ENCODE measurements at places on chromosomes 5 and 9.
A peak's percentile ranks its signal among the peaks of the same experiment; 100 is the strongest.

DNA sequence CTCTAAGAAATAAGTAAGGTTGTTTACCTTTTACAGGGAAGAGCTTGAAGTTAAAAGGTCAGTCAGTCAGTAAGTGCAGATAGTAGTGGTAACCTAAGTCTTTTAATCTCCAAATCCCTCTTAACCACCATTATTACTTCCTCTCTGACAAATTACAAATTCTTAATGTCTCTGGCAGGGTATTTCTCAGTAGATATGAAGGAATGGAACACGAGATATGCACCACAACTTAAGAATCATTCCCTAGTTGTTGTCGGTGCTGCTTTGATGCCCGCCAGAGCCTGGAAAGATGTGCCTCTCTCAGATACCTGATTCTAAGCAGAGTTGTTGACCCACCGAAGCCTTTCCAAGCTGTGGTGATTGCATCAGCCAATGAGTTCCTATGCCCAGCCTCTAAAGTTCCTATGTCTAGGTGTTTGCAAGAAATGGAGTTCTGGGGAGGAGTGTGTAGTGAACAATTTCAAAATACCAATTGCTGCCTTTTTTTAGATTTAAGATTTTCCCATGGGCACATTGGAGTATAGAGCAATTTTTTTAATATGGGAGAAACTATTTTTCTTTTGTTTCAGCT lies 78.5 kb downstream of the CD180 start:
- no peak for DNase-seq

DNA sequence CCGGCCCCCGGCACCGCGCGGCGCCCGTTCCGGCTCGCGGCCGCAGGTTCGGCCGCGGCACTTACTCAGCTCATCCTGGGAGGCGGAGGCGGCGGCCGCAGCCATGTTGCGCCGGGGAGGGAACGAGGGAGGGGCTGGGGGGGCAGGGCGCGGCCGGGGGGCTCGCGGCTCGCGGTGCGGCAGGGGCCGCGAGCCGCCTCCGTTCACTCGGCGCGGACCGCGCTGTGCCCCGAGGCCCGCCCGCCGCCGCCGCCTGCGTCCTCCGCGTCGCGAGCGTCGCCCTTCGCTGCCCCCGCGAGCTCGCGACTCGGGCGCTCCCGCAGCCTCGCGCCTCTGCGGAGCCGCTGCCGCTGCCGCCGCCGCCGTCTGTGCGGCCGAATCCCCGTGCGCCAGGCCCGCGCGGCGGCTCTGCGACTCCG lies 735 bp downstream of the ECPAS start:
- peak; percentile 6 for DNase-seq

DNA sequence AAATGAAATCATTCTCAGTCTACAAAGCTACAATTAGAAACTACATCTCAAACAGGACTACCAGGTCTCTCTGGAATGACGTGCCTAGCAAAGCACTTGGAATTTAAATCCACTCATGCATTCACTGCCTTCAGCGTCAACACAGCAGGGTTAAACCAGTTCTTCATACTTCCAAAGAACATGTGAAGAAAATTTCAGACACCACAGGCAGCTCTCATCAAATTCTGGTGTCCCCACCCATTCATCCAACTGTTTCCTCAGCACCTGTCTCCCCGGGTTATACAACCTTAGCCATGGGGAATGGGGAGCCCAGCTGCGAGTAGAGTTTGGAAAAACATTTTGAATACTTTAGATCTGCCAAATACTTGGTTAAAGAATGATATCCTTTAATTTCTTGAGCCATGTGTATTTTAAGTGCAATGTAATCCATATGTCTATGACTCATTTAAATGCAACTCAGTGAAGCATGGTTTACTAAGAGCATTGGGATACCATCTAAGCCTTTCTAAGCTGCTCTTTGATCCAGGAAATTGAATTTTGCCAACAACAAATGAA lies 17.5 kb downstream of the ADAM19 start:
- no peak for DNase-seq

DNA sequence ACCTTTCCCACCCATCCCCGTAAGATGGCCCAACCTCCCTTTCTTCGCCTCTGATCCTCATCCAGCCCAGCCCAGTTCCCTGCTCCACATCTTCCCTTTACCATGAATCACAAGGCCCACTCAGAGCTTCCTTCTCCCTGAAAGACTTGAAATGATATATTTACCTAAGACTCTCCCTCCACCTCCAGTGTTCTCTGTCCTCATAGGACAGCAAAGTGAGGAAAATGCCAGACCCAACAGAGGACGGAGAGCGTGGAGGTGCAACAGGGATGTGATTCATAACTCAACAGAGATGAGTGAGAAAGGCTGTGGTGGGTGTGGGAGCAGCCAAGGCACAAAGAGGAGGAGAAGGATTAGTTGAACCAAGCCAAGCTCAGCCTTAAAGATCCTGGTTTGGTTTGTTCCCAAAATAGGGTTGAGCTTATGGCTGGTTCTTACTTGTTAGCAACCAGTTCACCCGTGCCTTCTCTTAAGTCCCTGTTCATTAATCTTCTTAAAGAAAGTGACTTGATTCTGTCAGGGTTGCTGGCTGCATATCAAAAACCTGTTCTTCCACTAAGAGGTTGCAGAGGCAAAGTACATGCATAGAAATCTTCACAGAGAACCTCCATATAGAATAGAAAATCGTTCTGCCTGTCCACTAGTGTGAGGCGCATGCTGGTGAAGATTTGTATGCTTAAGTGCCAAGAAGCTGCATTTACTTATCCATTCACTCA lies 183.2 kb downstream of the ACTL7B start:
- no peak for DNase-seq

- no peak for DNase-seq
Measured at GRCh38 chr9:80085668-80086067, 513.9 kb downstream of the TLE4 start.

- no peak for DNase-seq
Measured at GRCh38 chr5:148843510-148844318, 17.3 kb downstream of the ADRB2 start.

DNA sequence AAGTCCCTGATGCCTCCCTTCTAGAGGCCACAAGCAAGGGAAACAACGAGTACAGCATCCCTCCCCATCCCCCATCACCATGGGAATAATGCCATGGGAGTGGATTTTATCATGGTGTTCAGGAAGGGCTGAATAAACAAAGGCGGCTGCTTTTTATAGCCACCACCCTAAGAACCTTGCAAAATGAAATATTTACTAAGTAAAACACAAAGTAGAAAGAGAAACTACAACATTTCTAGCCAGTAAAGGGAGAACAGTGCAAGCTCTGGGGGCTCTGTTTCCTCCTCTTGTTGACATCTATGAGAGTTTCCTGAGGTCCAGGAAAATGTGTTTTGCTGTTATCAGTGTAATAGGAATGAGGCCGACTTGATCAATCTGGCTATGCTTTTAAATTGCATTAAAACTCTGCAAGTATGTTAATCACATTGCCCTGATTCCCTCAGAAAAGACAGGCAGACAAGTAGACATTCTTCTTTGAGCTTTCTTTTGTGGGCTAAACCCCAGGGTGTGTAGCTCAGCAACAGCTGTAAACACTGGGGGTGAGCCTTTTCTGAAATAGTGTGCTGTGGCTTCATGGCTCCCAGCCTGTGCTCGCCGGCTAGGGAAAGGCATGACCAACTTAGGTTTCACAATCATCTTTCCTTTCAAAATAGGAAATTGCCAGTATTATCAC lies 31.1 kb downstream of the SV2C start:
- DNase-seq: no peak

DNA sequence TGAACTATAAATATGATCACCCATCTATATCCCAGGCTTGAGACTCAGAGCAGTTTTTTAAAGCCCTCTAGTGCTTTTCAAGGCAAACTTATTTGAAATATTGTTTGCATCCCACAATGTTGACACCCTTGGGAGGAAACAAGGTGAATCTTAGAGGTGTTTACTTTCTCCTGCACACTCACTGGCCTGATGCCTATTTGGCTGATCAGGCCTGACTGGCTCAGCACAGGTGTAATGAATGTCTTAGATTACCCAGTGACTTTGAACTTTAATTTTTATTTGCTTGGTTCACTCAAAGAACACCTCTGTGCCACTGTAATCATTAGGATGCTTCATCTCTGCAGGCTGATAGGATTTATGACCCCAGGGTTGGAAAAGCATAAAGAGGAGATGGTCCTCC lies 158.3 kb downstream of the KCTD16 start:
- no peak for DNase-seq

GRCh38 chr9:133979921-133980863 lies 11.9 kb downstream of the VAV2 start:
- no peak for DNase-seq

GRCh38 chr9:82668689-82669199 lies 394.2 kb downstream of the RASEF start:
- no peak for DNase-seq

GRCh38 chr9:137891588-137892423 lies 14.2 kb downstream of the CACNA1B start:
- no peak for DNase-seq

GRCh38 chr9:133333566-133333965 lies 2.4 kb downstream of the SURF6 start:
- DNase-seq: no peak

GRCh38 chr5:59164041-59164830 lies 581.4 kb downstream of the RAB3C start:
- DNase-seq: no peak

GRCh38 chr5:55836191-55836590 lies 15.0 kb upstream of the IL31RA start:
- DNase-seq: no peak

GRCh38 chr5:55969956-55970355 lies 24.8 kb downstream of the IL6ST start:
- DNase-seq: no peak

DNA sequence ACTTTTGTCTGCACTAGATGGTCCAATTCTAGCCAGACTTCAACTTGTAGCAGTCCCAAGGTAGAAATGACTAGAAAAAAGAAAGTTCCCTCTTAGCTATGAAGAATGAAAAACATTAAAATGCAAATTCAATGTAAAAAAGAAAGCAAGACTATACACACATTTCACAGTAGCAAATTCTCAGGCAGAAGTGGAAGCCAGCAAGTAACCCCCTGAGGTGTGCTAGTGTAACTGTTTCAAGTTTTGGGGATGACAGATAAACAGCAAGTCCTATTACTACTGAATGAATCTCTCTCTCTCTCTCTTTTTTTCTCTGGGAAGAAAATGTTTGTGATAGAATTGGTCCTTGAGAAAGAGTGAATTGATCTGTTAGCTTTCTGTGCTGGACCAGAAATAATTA lies 185.6 kb downstream of the EFNA5 start:
- DNase-seq: no peak

GRCh38 chr5:101838435-101838834 lies 457.6 kb downstream of the SLCO4C1 start:
- DNase-seq: no peak

GRCh38 chr5:14879393-14879792 lies 7.8 kb upstream of the ANKH start:
- no peak for DNase-seq

GRCh38 chr5:45105491-45105994 lies 296.8 kb downstream of the MRPS30 start:
- no peak for DNase-seq

DNA sequence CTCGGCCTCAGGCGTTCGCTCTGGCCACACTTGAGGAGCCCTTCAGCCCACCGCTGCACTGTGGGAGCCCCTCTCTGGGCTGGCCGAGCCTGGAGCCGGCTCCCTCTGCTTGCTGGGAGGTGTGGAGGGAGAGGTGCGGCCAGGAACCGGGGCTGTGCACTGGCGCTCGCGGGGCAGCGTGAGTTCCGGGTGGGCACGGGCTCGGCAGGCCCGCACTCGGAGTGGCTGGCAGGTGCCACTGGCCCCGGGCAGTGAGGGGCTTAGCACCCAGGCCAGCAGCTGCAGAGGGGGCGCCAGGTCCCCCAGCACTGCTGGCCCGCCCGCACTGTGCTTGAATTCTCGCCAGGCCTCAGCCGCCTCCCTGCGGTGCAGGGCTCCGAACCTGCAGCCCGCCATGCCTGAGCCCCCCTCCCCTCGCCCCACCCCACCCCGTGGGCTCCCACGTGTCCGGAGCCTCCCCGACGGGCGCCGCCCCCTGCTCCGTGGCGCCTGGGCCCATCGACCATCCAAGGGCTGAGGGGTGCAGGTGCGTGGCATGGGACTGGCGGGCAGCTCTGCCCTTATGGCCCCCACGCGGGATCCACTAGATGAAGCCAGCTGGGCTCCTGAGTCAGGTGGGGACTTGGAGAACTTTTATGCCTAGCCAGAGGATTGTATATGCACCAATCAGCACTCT lies 138.2 kb downstream of the PDZD2 start:
- no peak for DNase-seq

GRCh38 chr5:98786191-98786853 lies 12.9 kb downstream of the RGMB start:
- DNase-seq: no peak

DNA sequence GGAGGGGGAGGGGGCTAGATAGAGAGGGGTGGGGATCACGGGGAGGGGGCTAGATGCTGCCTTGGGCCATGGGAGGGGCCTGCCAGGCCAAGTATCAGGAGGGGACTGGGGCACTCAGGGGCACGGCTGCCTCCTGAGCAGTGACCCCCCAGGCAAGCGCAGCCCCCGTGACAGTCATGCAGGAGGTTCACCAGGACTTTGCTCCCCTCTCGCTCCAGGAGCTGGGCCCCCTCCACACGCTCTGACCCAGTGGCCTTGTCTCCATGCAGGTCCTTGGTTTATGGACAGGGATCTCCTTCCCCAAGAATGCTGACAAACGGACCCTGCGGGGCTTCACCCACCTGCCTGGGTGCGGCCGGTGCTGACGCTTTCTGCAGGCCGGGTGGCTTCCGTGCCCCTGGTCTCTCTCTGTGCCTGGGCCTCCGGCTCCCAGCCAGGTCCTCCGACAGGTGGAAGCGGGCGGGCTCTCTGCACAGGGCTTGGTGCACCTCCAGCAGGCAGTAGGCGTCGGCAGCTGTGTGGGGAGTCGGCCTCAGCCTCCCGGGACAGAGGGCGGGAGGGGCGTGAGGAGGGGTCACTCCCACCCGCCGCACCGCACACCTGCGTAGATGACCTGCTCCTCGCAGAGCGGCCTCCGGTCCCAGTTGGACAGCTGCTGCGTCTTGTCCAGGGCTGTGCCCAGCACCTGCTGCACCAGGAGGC lies 46.8 kb upstream of the NRARP start:
- DNase-seq: no peak

- no peak for DNase-seq
Measured at GRCh38 chr5:74948031-74948546, 81.9 kb upstream of the FAM169A start.

DNA sequence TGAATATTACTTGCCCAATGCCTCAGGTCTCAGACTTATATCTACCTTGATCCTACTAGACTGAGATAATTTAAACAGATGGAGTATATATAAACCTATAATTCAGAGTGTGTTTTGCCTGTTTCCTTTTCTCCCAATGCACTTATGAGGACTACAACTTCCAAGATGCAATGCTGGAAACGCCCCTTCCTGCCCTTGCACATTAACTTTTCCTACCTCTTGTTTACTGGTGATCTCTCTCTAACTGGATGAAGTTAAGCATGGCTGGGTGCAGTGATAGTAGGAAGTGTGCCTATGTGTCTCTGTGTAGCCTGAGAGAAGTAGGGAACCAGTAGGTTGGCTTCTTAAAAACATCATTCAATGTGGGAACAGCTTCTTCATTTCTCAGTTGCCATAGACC lies 115.2 kb downstream of the SVEP1 start:
- no peak for DNase-seq

- DNase-seq: peak; percentile 66
Measured at GRCh38 chr5:149799119-149799623, 69.1 kb downstream of the PPARGC1B start.
